Hematopoietic multipotent progenitor cell treated with erythropoietin and hydrocortisone succinate and interleukin-3 and kit ligand, for 15 days (in vitro differentiated cells): ENCODE measurements at places on chromosomes 16 and 17.

DNA sequence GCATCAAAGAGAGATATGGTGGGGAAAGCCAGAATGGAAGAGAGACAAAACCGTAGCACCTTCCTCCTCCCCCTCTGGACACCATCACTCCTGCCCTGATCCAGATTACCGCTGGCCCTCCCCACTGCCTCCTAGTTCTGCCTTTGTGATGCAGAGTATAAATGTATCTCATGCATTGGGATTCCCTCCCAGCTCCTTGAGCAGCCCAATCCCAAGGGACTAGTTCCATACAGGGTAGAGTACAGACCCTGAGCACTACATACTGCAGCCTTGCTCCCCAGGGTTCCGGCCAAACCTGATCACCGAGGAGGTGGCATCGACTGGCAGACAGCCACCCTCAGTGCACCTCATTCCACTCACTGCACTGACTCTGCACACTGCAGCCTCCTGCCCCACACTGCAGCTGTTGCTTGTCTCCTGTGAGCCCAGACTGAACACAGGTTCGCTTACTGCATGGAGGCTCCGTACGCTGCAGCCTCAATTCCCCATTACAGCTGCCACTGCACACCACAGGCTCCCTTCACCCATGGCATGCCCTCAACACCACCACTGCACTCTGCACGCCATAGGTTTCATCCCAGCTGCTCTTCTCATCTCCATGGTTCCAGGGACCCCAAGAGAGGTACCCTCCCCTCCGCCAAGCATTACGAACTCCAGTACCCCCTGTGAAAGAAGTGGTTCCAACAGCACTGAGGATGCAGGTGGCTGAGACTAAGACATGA is 1.7 kb upstream of the THRA start:
- no peak for DNase-seq

DNA sequence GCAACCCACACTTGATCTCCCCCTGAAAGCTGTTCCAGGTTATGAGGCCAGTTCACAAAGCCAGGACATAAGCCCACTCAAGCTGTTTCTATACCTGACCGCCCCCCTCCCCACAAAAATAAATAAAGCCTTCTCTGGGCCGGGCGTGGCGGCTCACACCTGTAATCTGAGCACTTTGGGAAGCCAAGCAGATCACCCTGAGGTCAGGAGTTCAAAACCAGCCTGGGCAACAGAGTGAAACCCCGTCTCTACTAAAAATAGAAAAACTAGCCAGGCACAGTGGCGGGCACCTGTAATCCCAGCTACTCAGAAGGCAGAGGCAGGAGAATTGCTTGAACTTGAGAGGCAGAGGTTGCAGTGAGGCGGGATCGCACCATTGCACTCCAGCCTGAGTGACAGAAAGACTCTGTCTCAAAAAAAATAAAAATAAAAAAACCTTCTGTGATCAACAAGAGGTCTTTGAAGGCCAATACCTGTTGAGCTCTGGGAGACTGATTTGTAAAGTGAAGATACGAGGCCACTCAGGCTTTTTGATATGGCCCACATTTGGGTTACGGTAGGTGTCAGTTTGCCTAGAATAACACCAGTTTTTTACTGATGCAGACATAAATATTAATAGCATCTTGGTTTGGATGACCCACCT is 2.2 kb downstream of the KDM8 start:
- no peak for DNase-seq

DNA sequence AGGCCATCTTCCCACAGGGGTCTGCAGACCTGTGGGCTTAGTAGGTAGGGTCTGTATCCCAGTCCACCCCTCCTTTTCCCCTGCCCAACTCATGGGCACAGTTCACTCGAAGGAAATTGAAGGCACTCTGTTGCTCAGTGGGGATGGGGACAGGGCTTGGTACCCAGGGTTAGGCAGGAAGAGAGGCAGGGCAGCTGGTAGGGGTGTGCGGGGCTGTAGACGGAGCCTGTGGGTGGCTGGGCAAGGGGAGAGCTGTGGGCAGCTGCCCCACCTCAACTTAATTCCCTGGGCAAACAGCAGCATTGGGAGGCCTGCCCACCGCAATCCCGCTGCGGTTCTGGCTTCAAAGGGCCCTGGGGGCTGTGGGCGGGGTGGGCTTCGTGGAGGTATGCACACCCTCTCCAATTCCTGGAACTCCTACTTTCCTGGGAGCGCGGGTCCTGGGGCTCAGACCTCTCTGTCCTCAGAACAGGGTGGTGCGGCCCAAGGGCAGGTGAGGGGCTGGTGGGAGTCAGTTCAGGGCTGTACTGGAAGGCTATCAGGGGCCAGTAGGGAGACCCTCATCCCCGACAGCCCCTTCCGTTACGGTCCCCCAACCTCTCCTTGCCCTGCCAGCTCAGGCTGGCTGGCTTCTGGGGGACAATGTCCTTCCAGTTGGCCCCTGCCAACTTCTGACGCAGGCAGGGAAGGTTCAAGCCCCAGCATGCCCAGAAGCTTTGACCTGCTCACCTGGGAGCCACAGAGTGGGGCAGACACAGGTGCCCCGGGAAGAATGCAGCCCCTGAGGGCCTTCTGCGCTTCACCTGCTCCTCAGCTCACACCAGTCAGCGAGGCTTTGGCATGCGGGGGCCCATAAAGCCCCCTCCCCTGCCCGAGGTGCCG is 9.1 kb downstream of the FOXJ1 start:
- no peak for DNase-seq

GRCh38 chr17:79495665-79496064 is 115.2 kb downstream of the RBFOX3 start:
- DNase-seq = no peak

GRCh38 chr16:79691007-79691406 is 90.5 kb upstream of the MAF start:
- no peak for DNase-seq

GRCh38 chr17:40576113-40576740 is 11.0 kb upstream of the CCR7 start:
- DNase-seq = no peak

DNA sequence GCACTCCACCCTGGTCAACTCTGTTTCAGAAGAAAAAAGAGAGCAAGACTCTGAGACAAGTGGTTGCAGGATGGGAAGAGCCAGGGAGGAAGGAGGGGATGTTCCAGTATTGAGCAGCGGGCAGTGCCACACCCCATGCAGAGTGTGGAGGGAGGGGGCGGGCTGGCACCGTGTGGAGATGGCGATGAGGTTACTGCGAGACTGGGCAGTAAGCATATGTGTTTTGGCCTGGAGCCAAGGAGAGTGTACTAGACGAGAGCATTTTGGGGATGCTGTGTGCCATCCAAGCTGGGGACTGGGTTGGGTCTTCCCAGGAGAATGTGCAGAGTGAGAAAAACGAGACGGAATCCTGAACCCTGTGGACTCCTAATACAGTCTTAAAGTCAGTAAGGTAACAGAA is 3.4 kb downstream of the TBC1D24 start:
- peak; percentile 74 for DNase-seq

DNA sequence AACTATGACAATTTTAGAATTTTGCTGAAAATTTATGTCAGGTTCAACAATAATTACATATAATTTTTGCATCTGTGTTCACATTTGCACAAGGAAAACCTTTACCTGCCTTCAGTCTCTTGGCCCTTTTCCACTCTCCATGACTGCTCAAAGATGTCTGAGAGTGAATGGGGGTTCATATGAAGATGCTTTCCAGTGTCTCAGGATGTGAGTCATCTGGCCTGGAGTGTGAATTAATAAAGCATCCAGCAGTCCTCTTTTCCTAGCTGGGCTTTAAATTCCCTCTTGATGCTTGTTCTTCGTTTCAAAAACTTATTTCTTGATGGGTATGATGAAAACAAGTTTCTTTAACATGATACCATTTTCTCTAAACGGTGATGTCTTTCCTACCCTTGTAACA is 99.9 kb downstream of the CDK5R1 start:
- DNase-seq = no peak

DNA sequence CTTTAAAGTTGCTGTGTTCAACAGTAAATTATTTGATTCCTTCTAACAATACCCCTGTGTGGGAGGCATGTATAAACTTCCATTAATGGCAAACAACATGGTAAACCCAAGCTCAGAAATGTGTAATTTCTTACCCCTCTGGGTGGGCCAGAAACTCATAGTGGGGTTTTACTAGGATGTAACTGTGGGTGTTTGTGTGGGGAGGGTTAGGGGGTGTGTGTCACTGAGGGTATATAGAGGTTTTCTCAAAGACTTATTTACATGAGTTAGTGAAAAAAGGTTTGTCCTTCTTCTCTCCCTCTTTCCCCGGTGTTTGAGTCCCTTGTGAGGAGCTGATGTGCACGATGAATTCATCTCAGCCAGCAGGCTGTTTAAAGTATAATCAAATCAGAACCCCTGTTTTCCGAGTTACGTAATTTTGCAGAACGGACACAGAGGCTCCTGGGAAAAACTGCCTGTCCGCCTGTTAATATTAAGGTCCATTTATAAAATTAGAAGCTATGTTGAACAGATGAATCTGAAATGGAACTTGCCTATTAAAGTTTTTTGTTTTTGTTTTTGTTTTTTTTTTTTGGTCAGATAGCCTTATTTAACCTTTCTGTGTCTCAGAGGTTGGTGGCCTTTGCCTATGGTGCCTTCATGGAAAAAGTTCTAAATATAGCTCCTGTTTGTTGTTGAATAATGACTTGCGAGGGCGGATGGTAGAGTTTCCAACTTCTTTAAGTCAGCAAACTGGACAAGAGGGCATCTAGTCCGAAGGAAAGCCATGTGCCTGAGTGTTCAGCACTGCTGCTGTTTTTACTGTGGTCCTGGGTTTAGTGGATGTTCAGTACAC is 73.3 kb downstream of the MSI2 start:
- DNase-seq = no peak

DNA sequence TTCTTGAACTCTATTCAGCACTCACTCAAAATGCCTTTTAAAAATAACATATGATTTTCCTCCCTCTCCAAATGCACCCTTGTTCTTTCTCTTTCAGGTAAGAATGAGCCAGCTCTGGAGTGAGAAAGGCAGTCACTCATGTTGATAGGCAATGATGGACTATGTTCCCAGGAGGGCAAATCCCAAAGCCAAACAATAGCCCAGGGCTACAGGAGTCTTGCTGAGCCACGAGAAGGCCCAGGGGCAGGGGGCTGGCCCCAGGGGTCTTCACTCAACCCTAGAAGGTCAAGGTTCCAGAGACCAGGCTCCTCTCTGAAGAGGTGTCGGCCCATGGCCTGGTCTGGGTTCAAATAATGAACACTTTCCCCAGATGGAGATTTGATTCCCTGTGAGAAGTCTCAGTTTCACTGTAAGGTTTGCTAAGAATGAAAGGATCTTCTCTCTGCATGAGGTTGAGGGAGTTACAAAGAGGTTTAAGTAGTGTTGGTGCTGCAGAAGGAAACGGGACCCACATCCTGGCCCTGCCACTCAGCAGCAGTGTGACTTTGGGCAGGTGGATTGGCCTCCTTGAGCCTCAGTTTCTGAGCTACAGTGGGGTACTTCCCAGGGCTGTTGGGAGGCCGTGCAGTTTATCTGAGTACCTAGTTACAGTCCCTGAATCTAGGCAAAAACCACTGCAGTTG is 49.0 kb downstream of the RTN4RL1 start:
- DNase-seq = no peak

DNA sequence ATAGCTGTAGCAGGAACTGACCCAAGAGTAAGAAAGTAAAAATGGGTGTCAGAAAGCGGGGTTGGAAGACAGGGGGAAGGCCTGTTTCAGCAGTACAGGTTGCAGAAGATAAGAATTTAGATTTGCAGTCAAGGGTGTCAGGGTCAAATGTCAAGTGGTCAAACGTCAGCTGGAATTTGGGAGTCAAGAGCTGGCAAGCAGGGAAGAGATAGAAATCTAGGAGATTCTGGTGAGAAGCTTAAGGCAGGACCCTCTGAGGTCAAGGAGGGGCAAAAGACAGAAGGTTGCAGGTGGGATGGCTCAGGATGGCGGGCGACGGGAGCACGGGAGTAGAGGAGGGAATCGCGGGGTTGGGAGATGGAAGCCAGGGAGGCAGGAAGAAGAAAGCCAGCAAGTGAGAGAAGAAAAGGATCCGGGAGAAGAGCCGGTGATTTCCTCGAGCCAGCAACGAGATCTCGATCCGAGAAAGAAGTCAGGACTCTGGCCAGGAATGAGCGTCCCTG is 335 bp downstream of the SLC25A35 start:
- no peak for DNase-seq

DNA sequence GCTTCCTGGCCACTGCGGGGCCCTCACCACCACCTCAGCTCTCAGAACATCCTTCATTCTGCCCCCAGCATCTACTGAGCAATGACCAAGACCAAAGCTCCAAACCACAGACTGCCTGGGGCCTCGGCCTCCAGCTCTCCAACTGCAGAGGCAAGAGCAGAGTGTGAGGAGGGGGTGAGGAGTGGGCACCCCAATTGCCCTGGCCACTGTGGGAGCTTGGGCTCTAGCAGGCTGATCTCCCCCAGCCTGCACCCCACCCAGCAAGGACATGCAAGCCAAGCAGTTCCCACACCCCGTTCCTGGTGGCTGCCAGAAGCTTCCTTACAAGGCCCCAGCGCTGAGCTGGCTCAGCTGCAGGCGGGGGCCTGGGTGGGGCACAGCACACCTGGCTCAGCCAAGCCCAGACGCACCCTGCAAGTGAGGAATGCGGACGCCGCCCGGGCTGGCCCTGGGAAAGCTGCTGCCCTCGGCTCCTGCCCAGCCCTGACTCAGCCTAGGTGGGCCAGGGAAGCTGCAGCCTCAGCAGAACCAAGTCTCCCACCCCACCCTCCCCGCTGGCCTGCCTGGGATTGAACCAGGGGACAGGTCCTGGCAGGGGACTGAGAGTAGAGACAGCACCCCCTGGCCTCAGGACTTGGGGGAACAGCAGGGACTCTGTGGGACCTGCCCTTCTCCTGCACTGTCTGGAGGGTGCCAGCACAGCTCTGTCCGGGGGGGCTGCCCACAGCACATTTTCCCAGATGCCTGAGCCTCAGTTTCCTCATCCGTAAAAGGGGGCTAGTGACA is 29.7 kb upstream of the KRT17 start:
- DNase-seq = no peak

DNA sequence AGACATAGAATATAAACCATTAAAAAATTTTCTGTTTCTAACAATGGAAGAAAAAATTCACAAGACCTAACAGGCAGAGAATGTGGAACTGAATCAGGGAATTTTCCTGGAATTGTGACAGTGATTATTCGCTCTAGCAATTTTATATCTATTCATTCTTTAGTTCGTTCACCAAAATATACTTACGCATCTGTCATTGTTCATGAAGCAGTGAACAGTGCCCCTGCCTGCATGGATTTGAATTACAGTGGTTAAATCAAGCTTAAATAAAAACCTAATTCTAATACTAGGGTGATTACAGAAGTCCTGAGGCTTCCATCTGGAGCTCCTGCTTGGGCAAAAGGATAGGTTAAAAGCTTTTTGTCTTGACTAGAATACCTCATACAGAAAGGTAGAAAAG is 48.6 kb downstream of the ABCA8 start:
- DNase-seq = no peak

DNA sequence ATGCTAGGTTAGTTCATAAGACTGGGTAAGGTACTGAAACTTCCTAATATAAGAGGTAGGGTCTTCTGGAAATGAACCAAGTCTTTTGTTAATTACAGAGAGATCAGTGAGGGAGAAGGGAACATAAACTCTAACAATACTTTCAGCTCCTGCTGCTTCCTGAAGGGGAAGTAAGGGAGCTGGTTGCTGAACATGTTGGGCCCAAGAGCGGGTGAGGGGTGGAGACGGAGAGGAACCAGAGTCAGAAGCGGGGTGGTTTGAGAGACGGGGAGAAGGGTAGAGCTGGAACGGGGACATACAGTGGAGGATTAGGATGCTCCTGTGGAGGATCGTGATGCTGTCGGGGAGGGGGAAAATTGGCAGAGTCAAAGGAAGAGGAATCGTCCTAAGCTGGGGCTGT is 11.5 kb upstream of the ZNF747 start:
- DNase-seq = no peak

- no peak for DNase-seq
These were observed 42.2 kb downstream of the TENT4B start for GRCh38 chr16:50195276-50195675.
